Smooth muscle cell of trachea (primary cell): ENCODE measurements at places on chromosomes 5 and 9. TPM values are rescaled to one million over a fixed set of nuclear protein-coding genes. Genes with fewer than 3 reads are reported as not detected.

The PTGR1 gene
- total RNA-seq, result 139 and 161 TPM in 2 replicates

The SAXO1 gene
- under 0.01 and 0.17 TPM in 2 replicates for total RNA-seq

The FOXD4L5 gene
- total RNA-seq, result 0.15 and 0.17 TPM in 2 replicates

The SEMA5A gene
- 11.7 and 12.5 TPM in 2 replicates for total RNA-seq

The IFNA21 gene
- not detected in 2 replicates for total RNA-seq

The MLANA gene
- not detected in 2 replicates for total RNA-seq

The SHOC1 gene
- total RNA-seq, result under 0.01 and 0.17 TPM in 2 replicates

The ZNG1E gene
- total RNA-seq, result 16.2 and 51.8 TPM in 2 replicates

The GPSM1 gene
- 104 and 143 TPM in 2 replicates for total RNA-seq

The SYK gene
- not detected in 2 replicates for total RNA-seq

The CLIC3 gene
- total RNA-seq, result 1.6 and 5.8 TPM in 2 replicates

The PAEP gene
- not detected in 2 replicates for total RNA-seq

The PHF2 gene
- total RNA-seq, result 11.6 and 17.0 TPM in 2 replicates

The ORM1 gene
- not detected in 2 replicates for total RNA-seq

The PCDHGC5 gene
- 7.9 and 8.1 TPM in 2 replicates for total RNA-seq

The CREBRF gene
- total RNA-seq, result 25.0 and 25.2 TPM in 2 replicates

The PLAA gene
- total RNA-seq, result 37.7 and 45.7 TPM in 2 replicates

The HMMR gene
- total RNA-seq, result 3.1 and 61.5 TPM in 2 replicates

The MYMK gene
- not detected in 2 replicates for total RNA-seq

The FAM153A gene
- total RNA-seq, result 0.66 TPM in 1 of 2 replicates, not detected in the other

The AFAP1L1 gene
- 5.1 TPM in 2 replicates for total RNA-seq

The RGS7BP gene
- total RNA-seq, result not detected in 2 replicates

The GLRA1 gene
- not detected in 2 replicates for total RNA-seq

The SIGMAR1 gene
- total RNA-seq, result 71.1 and 88.0 TPM in 2 replicates

The CA9 gene
- 2.3 and 5.8 TPM in 2 replicates for total RNA-seq

The FABP6 gene
- total RNA-seq, result not detected in 2 replicates

The IQGAP2 gene
- 6.1 and 15.1 TPM in 2 replicates for total RNA-seq

The UBE2R2 gene
- 18.7 and 28.2 TPM in 2 replicates for total RNA-seq

The ADAMTS6 gene
- total RNA-seq, result 33.2 and 52.8 TPM in 2 replicates

The FBP2 gene
- not detected in 2 replicates for total RNA-seq

The PCDHGB1 gene
- total RNA-seq, result 4.4 and 4.5 TPM in 2 replicates

The FOXD4L4 gene
- 0.17 and 0.29 TPM in 2 replicates for total RNA-seq

The CYLC2 gene
- not detected in 2 replicates for total RNA-seq

The PCDHB5 gene
- 0.29 and 1.3 TPM in 2 replicates for total RNA-seq

The DEPDC1B gene
- total RNA-seq, result 1.7 and 7.4 TPM in 2 replicates

The FCHO2 gene
- total RNA-seq, result 11.5 and 19.4 TPM in 2 replicates

The GABRB2 gene
- not detected in 2 replicates for total RNA-seq

The FAM163B gene
- not detected in 2 replicates for total RNA-seq
